ENCODE measurements at places on chromosomes 5 and 9.

- no peak for DNase-seq
Observed at GRCh38 chr9:132978451-132979131, at the start of gene GFI1B. Gene GFI1B (plus strand): TSS chr9:132978694. CDS start chr9:132986679, 7,985 bp downstream.

GRCh38 chr9:65403721-65404120, 118.7 kb upstream of the FOXD4L5 start:
- no peak for DNase-seq

DNA sequence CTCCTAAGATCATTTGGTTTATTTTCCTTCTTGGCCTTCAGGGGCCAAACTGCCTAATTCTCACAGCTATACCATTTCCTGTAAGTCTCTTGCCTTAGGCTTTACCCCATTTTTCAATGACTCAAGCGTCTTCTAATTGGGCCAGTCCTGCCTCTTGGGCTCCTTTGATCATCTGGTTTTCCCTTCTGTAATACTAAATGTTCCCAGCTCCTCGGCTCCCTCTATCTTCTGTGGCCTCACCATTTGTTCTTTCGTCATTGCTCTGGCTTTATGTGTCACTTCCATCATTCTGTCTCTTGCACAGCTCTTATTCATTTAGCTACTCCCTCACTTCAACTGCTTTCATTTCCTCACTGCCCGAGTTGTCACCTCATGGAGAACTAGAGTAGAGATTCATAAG, 14.5 kb upstream of the SPINK7 start:
- DNase-seq: no peak

DNA sequence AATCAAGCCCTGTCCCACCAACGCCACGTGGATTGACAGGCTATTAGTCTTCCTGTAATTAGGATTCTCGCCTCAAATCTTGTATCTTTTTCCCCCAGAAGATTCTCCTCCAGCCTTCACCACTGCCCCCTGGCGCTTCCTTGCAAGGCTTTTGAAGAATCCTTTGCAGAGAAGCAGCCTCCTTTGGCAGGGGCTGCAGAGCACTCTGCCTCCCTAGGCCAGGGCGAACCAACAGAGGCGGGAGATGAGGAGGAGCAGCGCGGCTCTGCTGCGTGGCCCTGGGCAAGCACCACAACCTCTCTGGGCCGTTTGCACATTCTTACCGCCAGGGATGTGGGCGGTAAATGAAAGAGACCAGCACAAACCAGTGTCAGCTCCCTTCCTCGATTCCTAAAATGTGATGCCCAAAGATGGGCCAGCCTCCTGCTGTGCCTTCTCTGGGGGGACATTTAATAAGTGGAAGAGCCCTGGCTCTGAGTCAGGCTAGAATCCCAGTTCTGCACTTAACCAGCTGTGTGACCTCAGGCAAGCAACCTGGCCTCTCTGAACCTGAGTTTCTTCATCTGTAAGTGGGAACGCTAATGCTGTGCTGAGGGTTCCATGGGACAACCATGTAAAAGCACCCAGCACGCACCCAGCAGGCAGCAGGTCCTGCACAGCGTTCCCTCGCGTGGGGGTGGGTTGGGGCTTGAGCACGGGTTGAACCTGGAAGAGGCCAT, 128.6 kb downstream of the KCNIP1 start:
- DNase-seq: peak; percentile 5

GRCh38 chr5:97752871-97753270, 569.8 kb upstream of the RIOK2 start:
- no peak for DNase-seq

GRCh38 chr5:93591323-93591945, 8.4 kb downstream of the NR2F1 start:
- DNase-seq: no peak

GRCh38 chr5:156239800-156240199, 87.2 kb upstream of the SGCD start:
- DNase-seq: no peak

DNA sequence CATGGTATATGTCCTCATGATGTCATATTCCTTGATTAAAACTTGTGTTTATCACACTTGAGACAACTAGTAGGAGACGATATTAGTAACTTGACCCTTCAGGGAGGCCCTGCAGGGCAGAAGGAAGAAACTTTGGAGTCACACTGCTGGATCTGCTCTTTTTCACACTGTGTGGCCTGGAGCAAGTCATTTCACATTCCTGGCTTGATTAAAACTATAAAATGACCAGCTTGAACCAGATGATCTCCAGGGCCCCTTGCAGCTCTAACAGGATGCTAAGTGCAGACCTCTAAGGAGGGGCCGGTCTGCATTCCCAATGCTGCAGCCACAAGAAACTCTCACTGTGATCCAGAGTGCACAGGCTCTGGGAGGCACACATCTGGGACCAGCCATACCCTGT, 146.4 kb upstream of the ZNF366 start:
- no peak for DNase-seq

DNA sequence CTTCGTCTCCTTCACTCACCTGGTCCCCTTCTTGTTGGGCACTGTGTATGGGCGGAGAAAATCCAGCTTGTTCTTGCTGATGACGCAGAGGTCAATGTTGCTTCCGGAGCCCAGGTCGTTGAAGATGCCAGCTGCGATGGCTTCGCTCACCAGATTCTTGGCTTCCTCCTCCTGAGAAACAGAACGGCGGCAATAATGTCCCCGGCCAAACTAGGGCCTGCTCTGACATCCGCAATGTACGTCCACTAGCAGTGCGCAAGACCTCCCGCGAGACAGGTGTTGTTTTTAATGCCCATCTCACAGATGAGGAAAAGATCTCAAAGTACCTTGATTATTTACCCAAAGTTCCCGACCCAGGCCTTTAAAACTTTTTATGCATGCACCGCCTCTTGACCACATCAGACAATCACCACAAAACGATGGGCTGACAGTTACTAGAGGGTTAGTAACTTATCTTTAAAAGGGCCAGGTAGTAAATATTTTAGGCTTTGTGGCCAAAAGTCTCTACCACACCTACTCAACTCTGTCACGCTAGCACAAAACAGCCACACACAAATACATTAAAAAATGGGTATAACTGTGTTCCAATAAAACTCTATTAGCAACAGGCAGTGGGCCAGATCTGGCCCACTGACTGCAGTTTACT, 58.4 kb downstream of the PSMB7 start:
- no peak for DNase-seq

GRCh38 chr5:51396797-51397196, 13.5 kb downstream of the ISL1 start:
- no peak for DNase-seq

DNA sequence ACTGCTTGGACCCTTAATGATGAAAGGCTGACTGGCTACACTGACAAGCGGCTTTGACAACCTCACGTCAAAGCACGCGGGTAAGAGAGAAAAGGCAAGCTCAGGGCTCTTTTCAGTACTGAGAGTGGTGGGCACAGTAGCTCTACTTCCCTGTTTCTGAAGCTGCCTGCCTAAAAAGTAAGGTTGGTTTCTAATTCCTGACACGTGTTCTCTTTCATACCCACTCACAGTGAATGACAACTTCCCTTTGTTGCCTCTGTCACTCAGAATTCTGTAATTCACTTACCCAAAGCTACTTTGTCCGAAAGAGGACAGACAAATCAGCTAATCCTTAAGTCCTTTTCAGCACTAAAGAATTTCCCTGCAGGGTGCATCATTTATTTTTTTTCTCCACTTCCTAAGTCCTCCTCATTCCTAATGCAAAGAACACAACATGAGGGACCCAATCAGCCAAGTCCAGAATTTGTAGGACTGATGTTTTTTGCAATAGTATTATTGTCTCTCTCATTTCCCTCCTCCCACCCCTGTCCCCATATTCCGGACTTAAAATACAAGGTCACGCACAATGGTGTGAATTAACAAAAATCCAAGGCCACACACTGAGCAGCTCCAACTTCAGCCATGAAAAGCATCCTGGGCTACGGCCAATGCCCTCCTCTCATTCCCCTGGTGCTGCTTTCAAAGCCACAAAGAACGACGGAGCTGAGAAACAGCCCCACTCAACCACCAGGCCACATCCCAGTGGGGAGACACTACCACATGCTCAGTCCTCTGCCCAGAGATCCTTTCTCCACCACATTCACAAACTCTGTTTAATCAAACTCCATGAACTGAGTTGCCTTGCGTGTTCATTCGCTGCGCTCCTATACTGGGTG, 221.0 kb downstream of the TSSK1B start:
- DNase-seq: no peak

- no peak for DNase-seq
Observed at GRCh38 chr5:149839761-149840160, 104.8 kb downstream of the PDE6A start.

- peak; percentile 5 for DNase-seq
Observed at GRCh38 chr9:68844631-68845612, 139.9 kb downstream of the PIP5K1B start.

- no peak for DNase-seq
Observed at GRCh38 chr5:147688656-147689356, 93.7 kb downstream of the JAKMIP2 start.

DNA sequence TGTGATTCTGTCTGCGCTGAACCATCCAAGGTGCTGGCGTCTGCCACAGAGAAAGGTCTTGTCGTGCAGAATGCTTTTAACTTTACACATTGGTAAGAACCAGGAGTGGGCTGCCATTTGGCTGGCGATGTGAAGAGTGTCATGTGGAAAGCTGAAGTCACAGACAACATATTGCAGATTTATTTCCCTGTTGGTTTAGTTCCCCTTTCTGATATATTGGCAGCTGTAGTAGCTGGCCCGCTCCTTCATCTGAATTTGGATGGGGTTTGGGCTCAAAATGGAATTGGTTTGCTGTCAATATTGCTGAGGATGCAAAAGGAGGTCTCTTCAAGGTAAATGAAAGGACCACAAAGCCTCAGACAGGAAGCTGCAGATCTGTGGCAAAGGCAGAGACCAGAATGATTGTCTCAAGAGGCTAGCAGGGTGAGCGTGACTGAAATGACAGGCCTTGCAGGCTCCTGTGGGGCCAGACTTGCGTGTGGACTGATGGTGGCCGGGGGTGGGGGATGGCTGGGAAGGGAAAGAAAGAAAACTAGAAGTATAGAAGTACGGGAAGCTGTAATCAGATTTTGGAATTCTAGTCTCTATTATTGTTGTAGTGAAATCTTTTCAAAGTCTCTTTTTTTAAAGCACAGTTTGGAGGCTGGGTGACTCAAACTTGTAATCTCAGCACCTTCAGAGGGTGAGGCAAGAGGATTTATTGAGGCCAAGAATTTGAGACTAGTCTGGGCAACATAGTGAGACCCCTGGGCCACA, 25.1 kb upstream of the CD180 start:
- DNase-seq: peak; percentile 32

DNA sequence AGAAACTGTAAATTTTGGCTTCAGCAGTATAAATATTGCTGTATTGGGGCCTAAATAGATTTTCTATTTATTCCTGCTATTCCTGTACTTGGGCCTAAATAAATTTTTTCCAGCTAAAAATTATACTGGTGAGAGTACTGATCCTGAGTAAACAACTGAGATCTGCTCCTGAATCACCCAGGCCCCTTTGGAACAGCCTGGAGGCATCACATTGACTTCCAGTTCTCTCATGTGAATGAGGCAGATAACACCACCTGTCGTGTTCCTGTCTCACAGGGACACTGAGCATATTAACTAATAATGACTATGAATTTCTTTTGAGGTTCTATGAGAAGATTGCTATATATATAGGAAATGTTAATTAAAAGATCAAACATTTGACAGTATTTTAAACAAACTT, 119.5 kb upstream of the PLCXD3 start:
- DNase-seq: no peak

DNA sequence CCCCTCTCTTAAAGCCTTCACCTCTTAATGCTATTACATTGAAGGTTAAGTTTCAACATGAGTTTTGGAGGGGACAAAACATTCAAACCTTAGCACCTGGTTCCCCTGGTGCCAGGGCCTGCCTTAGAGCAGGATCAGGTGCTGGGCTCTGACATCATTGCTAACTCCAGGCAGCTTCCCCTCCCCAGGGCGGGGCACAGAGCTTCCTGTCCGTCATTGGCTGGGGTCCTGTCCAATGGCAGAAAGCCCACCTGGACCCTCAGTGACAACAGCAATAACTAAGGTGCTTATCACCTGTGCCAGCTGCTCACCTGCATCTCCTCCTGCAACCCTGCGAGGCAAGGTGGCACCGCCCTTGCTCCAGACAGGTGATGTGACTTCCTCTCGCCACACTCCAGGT, 177.4 kb downstream of the NSG2 start:
- DNase-seq: no peak

DNA sequence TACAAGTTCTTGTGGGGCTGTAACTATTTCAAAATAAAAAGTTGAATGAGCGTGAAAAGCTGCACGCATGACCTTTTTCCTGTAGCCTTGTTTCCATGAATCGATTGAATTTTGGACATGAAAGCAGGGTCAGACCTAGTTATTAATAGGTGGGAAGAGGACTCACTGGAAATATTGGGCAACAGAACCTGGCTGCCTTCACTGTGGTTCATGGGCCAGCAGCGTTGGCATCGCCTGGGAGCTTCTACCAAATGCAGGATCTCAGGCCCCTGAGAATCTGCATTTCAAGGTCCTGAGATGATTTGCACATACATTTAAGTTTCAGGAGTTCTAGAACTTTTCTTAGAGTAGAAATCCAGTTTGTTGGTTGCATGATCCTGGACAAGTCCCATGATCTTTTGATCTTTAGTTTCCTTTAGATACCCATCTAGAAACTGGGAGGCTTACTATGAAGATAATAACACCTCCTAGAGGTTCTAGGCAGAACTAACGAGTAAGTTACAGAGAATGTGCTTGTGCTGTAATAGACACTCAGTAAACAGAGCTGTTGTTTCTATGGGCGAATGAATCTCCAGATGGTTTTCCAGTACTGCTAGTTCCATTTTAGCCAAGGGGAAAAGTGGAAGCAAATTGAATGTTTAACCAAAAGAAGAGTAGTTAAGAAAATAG, 12.4 kb downstream of the ANKRD33B start:
- no peak for DNase-seq

DNA sequence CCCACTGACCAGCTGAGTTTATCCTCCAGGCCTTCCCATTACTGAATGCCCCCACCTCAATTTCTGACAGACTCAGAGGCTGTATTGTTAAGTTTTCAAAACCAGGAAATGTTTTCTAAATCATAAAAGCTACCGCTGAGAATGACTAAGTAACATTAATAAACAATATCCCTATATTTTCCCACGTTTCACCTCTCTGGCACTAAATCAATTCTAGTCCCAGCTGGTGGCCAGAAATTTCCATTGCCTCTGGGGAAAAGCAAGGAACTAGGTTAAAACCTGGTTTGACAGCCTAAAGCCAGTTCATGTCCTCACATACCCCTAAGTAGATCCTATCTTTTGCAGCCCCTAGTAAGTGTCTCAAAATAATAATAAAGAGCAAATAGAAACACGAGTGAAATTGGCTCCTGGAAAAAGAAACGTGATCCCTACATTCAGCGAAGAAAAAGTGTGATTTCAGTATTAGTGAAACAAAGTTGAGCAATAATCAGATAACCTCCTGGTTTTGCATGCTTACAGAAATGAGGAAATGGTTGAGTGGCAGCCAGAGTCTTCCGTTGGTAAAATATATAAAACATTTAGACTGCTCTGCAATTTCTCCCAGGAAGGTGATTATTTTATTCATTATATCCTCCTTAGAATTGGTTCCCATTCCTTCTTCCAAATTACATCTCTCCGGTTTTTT, 110.9 kb downstream of the ESM1 start:
- no peak for DNase-seq
